ENCODE measurements at places on chromosomes 3 and 15.

GRCh38 chr3:11582191-11582968, 61.3 kb downstream of the VGLL4 start:
- no peak for DNase-seq

GRCh38 chr15:92232876-92233275, 160.8 kb upstream of the ST8SIA2 start:
- no peak for DNase-seq

GRCh38 chr15:26028086-26028740, 165.1 kb upstream of the ATP10A start:
- DNase-seq = no peak

- DNase-seq = no peak
Observed at GRCh38 chr15:78968114-78968513, 23.3 kb upstream of the CTSH start.

GRCh38 chr3:50473768-50474167, 29.7 kb downstream of the CACNA2D2 start:
- DNase-seq = no peak

- no peak for DNase-seq
Observed at GRCh38 chr15:98476559-98476958, 171.8 kb upstream of the IGF1R start.

GRCh38 chr15:88341006-88341405, 84.5 kb upstream of the NTRK3 start:
- DNase-seq = no peak

DNA sequence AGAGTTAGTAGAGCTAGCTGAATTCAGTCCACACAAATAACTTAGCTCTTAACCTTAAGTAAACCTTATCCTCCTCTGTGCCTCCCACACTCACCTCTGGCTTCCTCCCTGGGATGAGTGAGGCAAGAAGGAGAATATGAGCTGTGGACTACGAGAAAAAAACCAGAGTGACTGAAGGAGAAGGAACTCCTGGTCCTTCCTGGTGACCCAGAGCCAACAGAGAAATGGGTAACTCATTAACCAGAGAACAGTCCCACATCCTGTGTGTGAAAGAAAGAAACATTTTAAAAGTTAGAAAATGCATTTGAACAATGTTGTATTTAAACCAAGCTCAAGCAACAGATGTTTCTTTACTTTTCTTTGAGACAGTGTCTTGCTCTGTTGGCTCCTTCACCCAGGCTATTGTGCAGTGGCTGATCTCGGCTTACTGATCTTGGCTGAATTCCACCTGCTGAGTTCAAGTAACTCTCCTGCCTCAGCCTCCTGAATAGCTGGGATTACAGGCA, 27.5 kb upstream of the FAM81A start:
- no peak for DNase-seq

DNA sequence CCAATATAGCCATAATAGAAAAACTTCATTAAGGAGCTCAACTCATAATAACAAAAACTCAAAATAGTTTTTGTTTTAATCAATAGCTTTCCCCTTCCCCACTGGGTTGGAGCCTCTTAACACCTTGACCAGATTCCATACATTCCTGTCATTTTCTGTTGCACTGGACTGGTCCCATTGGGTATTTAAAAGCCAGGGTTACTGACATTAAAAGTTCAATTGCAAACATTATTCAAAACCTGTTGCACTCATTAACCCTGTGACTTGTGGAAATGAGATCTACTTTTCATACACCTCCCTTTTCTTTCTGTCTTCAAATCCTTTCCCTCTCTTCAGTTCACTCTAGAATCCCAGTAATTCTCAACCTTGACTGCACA, 1.7 kb upstream of the HRG start:
- no peak for DNase-seq

- DNase-seq = no peak
Observed at GRCh38 chr15:58069008-58069407, 3.5 kb upstream of the ALDH1A2 start.

DNA sequence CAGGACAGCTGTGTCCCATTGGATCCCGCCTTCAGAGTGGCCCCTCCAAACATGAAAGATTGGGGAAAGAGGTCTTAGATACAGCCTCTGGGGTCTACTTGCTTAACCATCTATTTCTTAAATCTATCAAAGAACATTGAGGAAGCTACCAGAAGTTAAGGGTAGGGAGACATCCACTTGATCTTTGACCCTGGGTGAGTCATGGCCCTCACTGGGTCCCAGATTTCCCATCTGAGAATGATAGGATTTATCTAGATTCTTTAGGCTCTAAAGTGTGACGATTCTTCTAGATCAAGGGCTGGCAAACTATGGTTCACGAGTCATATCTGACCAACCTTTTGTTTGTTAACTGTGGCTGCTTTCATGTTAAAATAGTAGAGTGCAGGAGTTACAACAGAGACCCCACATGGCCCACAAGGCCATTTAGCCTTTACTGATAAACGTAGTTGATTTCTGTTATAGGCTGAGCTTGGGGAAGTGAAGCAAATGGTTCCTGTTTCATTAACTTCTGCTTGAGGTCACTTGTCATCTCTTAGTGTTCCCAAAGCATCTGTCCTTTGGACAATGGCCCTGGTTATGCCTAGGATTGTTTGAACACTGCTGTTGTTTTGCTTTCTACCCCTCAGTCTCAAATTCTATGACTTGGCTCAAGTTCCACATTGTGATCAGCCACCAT, 8.0 kb downstream of the MUC13 start:
- no peak for DNase-seq

Measured in thoracic aorta (tissue), 2 donors.